ENCODE measurements at places on chromosomes 3 and 15. TPM values are rescaled to one million over a fixed set of nuclear protein-coding genes. Genes with fewer than 3 reads are reported as not detected.
A peak's percentile ranks its signal among the peaks of the same experiment; 100 is the strongest.

- DNase-seq, result no peak
- no peak overlapping the region for H3K4me3 ChIP-seq
- H3K27ac ChIP-seq, result no peak overlapping the region
- peaks cover 7% of the 10 kb centered on the region for H3K4me1 ChIP-seq
Observed at GRCh38 chr3:46477145-46477544, 12.4 kb upstream of the LTF start.

DNA sequence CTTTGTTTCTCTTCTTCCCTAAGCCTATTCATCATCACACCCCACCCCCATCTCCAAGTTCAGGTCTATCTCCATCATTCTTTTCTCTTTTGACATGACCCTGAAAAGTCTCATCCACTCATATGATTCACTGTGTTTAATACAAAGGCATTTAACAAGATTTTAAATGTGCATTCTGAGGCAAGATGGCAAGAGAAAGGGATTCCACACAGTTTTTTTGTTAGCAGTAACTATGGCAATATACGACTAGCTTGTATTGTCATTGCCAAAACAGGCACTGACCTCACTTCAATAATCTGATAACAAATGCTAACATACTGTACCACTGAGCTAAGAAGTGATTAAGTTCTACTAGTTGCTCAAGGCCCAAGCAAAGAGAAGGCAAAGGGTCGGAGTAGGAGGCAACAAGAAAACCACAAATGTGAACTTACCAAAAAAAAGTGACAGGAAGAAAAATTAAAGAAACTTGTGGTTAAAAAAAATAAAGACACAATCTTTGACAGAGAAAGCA, 53.2 kb downstream of the FBN1 start:
- H3K4me1 ChIP-seq, result peaks cover 78% of the 10 kb centered on the region
- peak overlapping the region; percentile 57 for H3K4me3 ChIP-seq
- DNase-seq, result peak; percentile 99
- peak overlapping the region; percentile 91 for H3K27ac ChIP-seq
- H3K27me3 ChIP-seq, result peaks cover 1% of the 10 kb centered on the region

DNA sequence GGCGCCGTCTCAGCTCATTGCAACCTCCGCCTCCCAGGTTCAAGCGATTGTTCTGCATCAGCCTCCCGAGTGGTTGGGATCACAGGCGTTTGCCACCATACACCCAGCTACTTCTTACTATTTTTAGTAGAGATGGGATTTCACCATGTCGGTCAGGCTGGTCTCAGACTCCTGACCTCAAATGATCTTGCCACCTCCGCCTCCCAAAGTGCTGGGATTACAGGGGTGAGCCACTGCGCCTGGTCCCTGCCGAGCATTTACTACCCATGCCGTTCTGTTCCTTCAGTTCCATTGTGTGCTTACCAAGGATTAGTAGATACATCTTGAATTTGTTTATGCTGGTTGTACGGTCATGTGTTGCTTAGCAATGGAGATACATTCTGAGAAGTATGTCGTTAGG, 10.3 kb downstream of the CHD2 start:
- H3K4me1 ChIP-seq, result peaks cover 91% of the 10 kb centered on the region
- H3K27ac ChIP-seq, result peak overlapping the region; percentile 67
- DNase-seq, result no peak
- H3K36me3 ChIP-seq, result peaks cover 62% of the 10 kb centered on the region
- H3K4me3 ChIP-seq, result peak overlapping the region; percentile 63
- H3K27me3 ChIP-seq, result peaks cover 5% of the 10 kb centered on the region

- peak overlapping the region; percentile 31 for H3K27ac ChIP-seq
- peak; percentile 56 for DNase-seq
- peaks cover 14% of the 10 kb centered on the region for H3K4me1 ChIP-seq
- H3K27me3 ChIP-seq, result peaks cover 12% of the 10 kb centered on the region
- H3K36me3 ChIP-seq, result no peaks in the 10 kb centered on the region
Observed at GRCh38 chr3:113117511-113118234, 93.7 kb upstream of the BOC start.

DNA sequence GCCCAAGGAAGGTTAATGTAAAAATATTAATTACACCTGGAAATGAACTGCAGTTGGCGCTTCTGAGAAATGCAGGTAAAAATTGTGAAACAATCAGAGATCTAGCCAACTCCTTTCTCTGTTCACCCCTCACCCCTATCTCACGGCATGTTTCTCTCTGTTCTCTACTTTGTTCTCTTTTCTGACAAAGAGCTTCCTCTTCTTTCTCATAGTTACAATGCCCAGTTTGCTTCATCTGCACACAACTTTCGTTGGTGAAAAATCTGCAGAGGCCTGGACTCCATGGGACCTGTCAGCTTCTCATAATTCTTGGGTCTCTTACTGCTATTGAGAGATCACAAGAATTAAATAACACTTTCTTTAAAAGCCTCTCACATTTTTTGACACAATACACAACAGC, 212.9 kb upstream of the LRRN1 start:
- no peaks in the 10 kb centered on the region for H3K4me1 ChIP-seq
- H3K27me3 ChIP-seq, result no peaks in the 10 kb centered on the region
- H3K4me3 ChIP-seq, result no peak overlapping the region
- H3K36me3 ChIP-seq, result no peaks in the 10 kb centered on the region
- no peak overlapping the region for H3K27ac ChIP-seq

- peaks cover 1% of the 10 kb centered on the region for H3K27me3 ChIP-seq
- DNase-seq, result no peak
- H3K4me1 ChIP-seq, result peaks cover 6% of the 10 kb centered on the region
- H3K27ac ChIP-seq, result no peak overlapping the region
Observed at GRCh38 chr3:143152043-143152442, 32.5 kb downstream of the CHST2 start.

GRCh38 chr3:157573281-157573680, 70.1 kb upstream of the VEPH1 start:
- H3K4me3 ChIP-seq, result no peak overlapping the region
- peak; percentile 70 for DNase-seq
- peaks cover 31% of the 10 kb centered on the region for H3K4me1 ChIP-seq
- H3K36me3 ChIP-seq, result no peaks in the 10 kb centered on the region

- H3K27ac ChIP-seq, result peak overlapping the region; percentile 94
- no peak overlapping the region for H3K4me3 ChIP-seq
- H3K27me3 ChIP-seq, result peaks cover 6% of the 10 kb centered on the region
- H3K4me1 ChIP-seq, result peaks cover 31% of the 10 kb centered on the region
Observed at GRCh38 chr15:45157974-45158373, 28.2 kb downstream of the DUOX1 start.

DNA sequence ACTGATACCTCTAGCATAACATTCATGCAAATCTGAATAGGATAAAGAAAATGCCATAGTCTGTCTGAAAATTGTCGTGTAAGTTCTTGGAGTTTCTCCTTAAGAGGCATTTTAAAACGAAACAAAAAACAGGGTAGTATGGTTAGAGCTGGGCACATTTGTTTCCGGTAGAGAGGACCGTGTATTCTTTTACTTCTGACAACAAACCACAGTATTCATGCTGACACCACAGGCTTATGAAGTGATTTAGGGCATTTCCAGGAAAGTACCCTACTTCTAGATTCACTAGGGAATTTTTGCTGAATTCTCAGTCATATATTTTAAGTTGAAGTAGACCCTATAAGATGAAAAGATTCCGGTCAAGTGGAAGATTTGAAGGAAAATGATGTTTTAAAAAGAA, 541.3 kb downstream of the UNC13C start:
- H3K4me1 ChIP-seq, result no peaks in the 10 kb centered on the region
- no peak overlapping the region for H3K27ac ChIP-seq
- no peak overlapping the region for H3K4me3 ChIP-seq
- no peaks in the 10 kb centered on the region for H3K27me3 ChIP-seq

DNA sequence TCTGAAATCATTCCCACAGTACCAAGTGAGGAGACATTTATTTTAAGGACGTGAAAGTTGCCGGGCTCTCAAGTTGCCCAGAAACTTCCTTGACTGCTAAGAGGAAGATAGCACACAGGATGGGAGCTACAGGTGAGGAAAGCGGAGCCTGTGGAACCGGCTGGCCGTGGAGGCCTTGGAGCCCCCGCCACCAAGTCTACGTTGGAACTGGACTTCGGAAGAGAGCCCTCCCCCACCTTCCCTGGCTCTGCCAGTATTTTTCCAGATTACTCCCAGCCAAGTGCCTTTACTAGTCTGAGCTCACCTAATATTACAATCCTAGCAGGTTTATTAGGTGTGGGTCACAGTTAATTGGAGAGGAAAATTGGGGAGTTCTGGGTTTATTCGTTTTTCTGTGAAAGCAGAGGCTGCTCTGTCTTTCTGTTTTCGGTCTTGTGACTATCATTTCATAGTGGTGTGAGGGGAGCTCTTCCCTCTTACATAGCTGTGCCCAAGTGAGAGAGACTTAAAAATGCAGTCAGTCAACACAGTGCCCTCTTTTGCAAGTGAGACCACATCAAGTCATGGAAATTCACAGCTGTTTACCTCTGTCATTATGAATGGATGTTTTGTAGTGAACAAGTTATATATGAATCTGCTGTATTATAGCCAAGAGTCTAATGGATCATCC, 6.8 kb downstream of the BOC start:
- no peak overlapping the region for H3K4me3 ChIP-seq
- peaks cover 28% of the 10 kb centered on the region for H3K4me1 ChIP-seq
- no peak for DNase-seq

- peak; percentile 81 for DNase-seq
- peaks cover 29% of the 10 kb centered on the region for H3K4me1 ChIP-seq
- H3K36me3 ChIP-seq, result peaks cover 9% of the 10 kb centered on the region
- no peak overlapping the region for H3K4me3 ChIP-seq
- peaks cover 2% of the 10 kb centered on the region for H3K27me3 ChIP-seq
- H3K27ac ChIP-seq, result peak overlapping the region; percentile 86
Observed at GRCh38 chr3:156892701-156893100, 66.5 kb downstream of the LEKR1 start.

DNA sequence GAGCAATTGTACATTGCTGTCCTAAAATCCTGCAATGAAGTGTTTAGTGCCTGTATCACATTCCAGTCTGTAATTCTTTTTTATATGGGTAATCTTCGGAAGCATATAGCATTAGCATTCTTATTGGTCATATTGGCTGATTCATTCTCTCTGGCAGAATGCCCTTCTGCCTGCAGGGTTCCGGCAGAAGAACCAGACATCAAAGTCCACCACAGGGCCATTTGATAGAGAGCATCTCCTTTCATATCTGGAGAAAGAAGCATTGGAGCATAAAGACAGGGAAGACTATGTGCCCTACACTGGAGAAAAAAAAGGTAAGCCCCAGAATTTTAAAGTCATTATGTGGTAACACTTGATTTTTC, 39.6 kb downstream of the TMOD3 start:
- H3K4me3 ChIP-seq, result peak overlapping the region; percentile 11
- H3K27me3 ChIP-seq, result peaks cover 1% of the 10 kb centered on the region
- peaks cover 76% of the 10 kb centered on the region for H3K4me1 ChIP-seq
- peak overlapping the region; percentile 53 for H3K27ac ChIP-seq
- DNase-seq, result peak; percentile 86

DNA sequence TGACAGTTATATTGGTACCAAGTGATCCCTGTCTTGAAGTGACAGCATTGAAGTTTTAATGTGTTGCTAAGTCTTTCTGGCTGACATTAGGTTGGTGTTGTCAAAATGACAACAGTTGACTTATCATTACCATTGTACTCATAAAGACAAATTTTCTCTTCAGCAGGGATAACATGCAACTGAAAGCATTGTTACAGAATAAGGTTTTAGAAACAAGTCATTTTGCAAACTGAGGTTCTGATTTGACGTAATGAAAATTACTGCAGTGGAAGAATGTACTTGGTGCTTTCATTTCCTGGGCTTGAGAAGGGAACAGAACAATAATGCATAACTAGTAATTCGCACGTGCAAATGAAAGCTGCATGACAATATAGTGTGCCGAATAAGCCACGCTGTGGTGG, 75.1 kb downstream of the MOBP start:
- no peak overlapping the region for H3K27ac ChIP-seq
- peak overlapping the region; percentile 26 for H3K4me3 ChIP-seq
- no peaks in the 10 kb centered on the region for H3K36me3 ChIP-seq
- peaks cover 3% of the 10 kb centered on the region for H3K27me3 ChIP-seq

- H3K4me1 ChIP-seq, result peaks cover 44% of the 10 kb centered on the region
- peak; percentile 56 for DNase-seq
- peak overlapping the region; percentile 10 for H3K4me3 ChIP-seq
- peaks cover 28% of the 10 kb centered on the region for H3K36me3 ChIP-seq
Observed at GRCh38 chr3:21294768-21295167, 456.2 kb downstream of the ZNF385D start.

GRCh38 chr3:185549122-185549521, 3.3 kb downstream of the LIPH start:
- peaks cover 38% of the 10 kb centered on the region for H3K4me1 ChIP-seq
- peak overlapping the region; percentile 64 for H3K27ac ChIP-seq
- peak; percentile 98 for DNase-seq
- H3K36me3 ChIP-seq, result no peaks in the 10 kb centered on the region
- peak overlapping the region; percentile 57 for H3K4me3 ChIP-seq

DNA sequence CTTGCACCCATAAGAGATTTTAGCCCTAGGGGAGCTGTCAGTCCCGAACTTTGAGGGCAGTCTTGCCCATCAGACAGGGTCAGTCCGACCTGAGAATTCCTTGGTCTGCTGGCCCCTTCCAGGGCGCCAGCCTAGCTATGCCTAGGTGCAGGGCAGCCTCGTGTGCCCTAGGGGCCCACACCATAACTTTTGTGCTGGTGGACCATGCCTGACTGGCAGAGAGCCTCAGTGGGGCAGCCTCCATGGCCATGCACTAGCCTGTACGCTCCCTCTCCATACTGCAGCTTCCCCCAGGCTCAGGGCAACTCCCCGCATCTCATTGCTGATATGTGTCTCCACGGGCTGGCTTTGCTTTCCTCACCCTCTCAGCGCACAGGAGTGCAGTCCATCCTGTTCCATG, 835.8 kb upstream of the ALCAM start:
- peaks cover 7% of the 10 kb centered on the region for H3K36me3 ChIP-seq
- no peak overlapping the region for H3K27ac ChIP-seq
- peaks cover 13% of the 10 kb centered on the region for H3K27me3 ChIP-seq

- no peak for DNase-seq
- peaks cover 36% of the 10 kb centered on the region for H3K27me3 ChIP-seq
- no peak overlapping the region for H3K4me3 ChIP-seq
- H3K4me1 ChIP-seq, result no peaks in the 10 kb centered on the region
Observed at GRCh38 chr15:77627581-77627980, 5.1 kb downstream of the LINGO1 start.

DNA sequence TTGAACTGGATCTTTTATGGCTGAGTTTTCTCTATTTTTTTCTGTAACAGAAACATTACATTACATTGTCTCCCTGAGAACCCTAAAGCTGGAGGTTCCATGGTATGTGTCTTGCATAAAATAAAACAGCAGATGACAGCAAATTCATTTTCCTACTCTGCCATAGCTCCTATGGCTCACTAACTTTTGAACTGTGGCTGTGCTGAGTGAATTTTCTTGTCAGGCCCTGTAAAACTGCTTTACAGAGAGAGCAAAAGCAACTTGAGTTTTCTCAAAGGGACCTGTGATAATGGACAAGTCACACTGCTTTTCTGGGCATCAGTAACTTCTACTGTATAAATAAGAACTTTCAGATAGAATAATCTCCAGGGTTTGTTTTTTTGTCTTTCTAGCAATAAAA, 129.9 kb upstream of the TSC22D2 start:
- peaks cover 31% of the 10 kb centered on the region for H3K36me3 ChIP-seq
- DNase-seq, result no peak
- no peaks in the 10 kb centered on the region for H3K27me3 ChIP-seq
- H3K27ac ChIP-seq, result no peak overlapping the region
- H3K4me3 ChIP-seq, result no peak overlapping the region

GRCh38 chr15:44532689-44533088, 4.3 kb upstream of the EIF3J start:
- H3K27me3 ChIP-seq, result peaks cover 4% of the 10 kb centered on the region
- H3K27ac ChIP-seq, result no peak overlapping the region
- H3K36me3 ChIP-seq, result peaks cover 25% of the 10 kb centered on the region
- H3K4me3 ChIP-seq, result no peak overlapping the region

Gene REC114
- total RNA-seq, result not detected

Gene RLBP1
- not detected for total RNA-seq

Gene NR1I2
- total RNA-seq, result not detected

Gene COL6A5
- not detected for total RNA-seq

Gene BOC
- 15.1 TPM for total RNA-seq

Gene RASA2
- 16.3 TPM for total RNA-seq

Gene SLC6A11
- total RNA-seq, result not detected

Gene HYAL3
- total RNA-seq, result 4.7 TPM

Gene ST3GAL6
- total RNA-seq, result not detected

Gene CALML4
- total RNA-seq, result 1.4 TPM

Data from HFFc6 (cell line).